NCI-H774 (cell line): ENCODE measurements at places on chromosomes 16 and 17.

DNA sequence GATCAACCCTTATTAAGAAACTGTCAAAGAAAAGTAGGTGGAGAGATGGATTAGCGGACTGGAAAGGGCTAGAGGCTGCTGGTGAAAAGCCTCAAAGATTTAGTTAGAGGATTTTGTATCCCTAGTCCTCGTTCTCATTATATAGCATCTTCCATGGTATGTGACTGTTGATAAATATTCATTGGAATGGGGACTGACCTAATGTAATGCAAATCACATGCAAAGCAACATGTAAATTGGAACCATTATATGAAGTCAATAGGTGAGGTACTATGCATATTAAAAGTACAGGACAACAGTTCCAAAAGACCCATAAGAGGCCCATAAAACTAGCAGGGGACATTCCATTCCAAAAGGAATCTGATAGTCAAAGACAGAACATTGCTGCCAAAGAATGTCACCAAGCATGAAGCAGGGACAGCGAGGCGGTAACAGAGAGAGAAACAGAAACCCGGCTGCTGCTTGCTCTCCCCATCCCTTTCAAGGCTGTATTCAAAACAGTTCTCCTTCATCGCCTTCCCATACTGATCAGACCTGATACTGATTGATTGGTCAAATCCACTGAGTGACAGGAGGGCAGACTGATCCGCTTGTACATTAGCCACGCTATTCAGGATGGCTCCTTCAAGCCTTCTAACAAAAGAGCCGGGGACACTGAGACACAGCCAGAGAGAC lies 44.5 kb downstream of the SOX9 start:
- DNase-seq, result no peak

DNA sequence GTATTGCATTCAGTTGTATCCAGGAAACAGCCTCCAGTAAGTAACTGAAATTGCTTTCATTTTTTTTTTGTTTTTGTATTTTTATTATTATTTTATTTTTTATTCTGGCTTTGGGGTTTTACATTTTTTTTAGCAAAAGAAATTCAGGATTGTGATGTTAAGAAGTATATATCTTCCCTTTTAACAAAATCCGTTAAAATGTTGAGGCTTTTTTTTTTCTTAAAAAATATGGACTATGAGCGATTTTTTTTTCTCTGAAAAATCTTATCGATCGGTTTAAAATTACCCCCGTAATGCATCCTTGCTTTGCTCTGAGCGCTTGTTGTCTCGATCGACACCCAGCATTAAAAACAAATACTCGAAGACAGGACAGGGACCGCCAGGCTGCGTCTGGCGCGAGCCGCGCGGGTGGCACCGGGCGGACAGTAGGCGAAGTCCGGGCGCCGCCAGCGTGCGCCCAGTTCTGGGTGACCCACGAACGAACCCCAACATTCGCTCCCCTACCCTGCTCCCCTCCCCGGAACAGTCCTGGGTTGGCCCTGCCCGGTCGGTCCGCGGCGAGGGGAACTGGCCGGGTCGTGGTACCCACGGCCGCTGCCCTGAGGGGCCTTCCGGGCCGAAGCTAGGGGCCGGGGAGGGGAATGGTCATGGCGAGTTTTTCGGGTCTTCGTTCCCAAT lies 482 bp downstream of the BAHCC1 start:
- no peak for DNase-seq

GRCh38 chr17:72976971-72977770 lies 115.3 kb downstream of the SLC39A11 start:
- no peak for DNase-seq

DNA sequence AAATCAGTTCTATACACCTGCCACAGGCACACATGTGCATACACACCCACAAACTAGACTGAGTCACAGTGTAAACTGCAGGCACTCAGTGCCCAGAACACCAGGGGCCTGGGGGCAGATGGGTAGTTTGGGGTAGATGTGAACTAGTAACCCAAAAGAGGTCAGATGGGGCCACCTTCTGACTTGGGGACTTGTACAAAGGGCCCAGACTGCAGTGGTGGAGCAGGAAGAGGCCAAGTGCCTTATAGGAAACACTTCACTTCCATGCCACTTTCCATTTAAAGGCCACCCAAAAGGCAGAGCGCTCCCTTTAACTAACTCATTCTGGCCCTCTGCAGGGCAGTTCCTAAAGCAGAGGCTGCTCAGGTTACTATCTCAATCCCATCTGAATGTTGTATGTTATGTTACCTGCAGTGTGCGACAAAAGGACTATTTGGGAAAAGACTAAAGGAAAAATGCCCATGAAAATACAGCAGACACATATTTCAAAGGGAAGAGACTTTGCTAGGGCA lies 27.8 kb upstream of the ERN1 start:
- no peak for DNase-seq

GRCh38 chr16:66920924-66921680 lies 2.4 kb upstream of the CDH16 start:
- DNase-seq, result no peak

DNA sequence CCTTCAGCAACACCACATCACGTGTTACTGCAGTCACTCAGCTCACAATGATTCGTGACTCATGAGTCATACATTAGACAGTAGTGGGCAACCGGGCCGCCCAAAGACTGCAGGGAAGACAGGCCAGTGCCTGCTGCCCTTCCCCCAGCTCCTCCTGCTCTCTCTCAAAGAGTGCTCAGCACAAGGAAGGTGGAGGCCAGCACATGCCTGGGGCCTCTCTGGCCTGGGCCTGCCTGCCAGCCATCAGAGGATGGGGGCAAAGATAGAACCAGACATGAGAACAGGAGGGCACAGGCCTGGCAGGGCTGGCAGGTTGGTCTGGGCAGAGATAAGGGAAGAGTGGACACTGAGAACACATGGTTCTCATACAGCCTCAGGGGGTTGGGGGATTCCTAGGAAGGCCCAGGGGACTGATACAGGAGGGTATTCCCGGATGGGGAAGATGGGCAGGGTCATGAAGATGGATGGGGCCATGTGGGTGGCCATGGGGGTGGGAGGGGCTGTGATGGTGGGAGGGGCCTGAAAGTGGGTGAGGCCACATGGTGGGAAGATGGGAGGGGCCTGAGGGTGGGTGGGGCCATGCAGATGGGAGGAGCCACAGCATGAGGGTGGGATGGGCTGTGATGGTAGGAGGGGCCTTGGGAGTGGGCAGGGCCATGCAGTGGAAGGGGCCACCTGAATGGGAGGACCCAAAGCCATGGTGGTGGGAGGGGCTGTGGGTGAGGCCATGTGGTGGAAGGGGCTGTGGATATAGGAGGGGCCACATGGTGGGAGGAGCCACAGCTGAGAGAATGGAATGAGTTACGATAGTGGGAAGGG lies 29.0 kb downstream of the KATNB1 start:
- no peak for DNase-seq

DNA sequence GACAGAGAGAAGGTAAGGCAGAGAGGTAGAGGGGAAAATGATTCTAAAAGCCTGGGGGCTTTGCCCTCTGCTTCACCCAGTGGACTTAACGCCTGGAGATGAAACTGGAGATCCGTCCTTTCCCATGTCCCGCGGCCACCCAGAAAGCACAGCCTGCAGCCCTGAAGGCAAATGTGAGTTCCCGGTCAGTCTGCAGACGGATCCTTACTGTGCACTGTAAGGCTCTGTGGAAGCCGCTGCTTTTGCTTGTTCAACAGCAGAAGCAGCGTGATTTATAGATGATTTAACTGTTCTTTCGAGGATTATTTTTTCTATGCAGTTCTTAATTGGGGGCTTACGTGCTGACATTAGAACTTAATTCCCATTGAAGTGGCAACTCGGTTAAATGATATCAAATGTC lies 290.4 kb downstream of the FOXL1 start:
- no peak for DNase-seq

GRCh38 chr17:32621612-32622312 lies 135.0 kb downstream of the CDK5R1 start:
- DNase-seq, result no peak

- no peak for DNase-seq
Measured at GRCh38 chr17:61205931-61206330, 193.7 kb upstream of the TBX2 start.

DNA sequence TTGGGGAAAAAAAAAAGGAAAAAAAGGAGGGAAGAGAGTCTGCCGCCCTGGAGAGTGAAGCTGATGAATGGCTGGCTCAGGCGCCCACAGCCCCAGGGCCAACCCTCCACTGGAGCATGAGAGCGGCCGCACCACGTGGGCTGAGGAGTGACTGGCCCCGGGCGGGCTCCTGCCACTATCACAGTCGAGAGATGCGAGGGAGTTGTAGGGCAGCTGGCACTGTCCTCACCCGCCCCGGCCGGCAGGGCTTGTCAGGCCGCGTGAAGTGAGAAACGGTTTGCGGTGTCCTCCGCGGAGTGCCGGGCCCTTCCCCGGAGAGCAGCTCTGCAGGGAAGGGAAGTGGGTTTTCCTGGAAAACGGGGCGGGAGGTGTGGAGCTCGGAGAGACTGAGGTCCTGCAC lies 45.9 kb downstream of the JPH3 start:
- no peak for DNase-seq

DNA sequence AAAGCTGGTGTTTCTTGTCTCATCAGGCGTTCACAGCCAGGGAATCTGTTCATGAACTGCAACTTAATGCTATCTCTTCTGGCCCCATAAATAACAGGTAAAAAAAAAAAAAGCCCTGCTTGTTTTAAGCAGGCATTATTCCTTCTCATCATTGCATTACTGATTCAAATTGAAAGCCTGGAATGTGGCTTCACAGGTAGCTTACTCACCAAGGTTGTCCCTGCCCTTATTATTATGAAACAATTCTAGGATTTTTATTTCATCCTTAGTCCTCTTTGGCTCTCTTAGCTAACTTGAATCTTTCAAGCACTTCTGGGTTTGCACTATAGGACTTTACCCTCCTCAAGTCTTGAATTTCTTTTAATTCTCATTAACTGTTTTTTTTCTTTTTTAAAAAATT lies 113.3 kb downstream of the CNTNAP4 start:
- DNase-seq, result no peak

- DNase-seq, result no peak
Measured at GRCh38 chr17:71446645-71447437, 674.0 kb upstream of the SOX9 start.

- DNase-seq, result no peak
Measured at GRCh38 chr16:86578061-86578599, at the start of gene FOXL1. Gene FOXL1, plus strand, starts transcription at chr16:86578549. Its CDS starts 175 bp downstream, at chr16:86578724.
